ENCODE measurements at places on chromosomes 3 and 15. TPM values are rescaled to one million over a fixed set of nuclear protein-coding genes. Genes with fewer than 3 reads are reported as not detected.

- no peaks in the 10 kb centered on the region for H3K4me1 ChIP-seq
- H3K27ac ChIP-seq = no peak overlapping the region
- H3K36me3 ChIP-seq = no peaks in the 10 kb centered on the region
These were observed 570.0 kb upstream of the NR2F2 start for GRCh38 chr15:95760508-95760907.

DNA sequence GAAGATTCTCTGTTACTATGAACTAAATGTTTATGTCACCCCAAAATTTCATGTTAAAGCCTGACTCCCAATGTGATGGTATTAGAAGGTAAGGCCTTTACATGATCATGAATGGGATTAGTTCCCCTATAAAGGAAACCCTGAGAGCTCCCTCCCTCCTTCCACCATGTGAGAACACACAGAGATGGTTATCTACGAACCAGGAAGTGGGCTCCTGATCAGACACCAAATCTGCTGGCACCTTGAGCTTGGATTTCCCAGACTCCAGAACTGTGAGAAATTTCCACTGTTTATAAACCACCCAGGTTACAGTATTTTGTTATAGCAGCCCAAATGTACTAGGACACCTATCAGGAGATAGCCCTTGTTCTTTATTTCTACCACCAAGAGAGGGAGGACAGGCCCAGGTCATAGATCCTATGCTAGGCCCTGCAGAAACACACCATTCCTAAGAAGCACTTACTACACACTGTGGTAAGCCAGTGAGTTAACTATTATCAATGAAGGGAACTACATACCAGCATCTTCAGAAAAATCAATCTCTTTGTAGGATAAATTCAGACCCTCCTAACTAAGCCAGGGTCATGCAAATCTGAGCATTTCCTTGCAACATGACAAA lies 59.0 kb downstream of the PRKAR2A start:
- no peaks in the 10 kb centered on the region for H3K27me3 ChIP-seq
- DNase-seq = peak; percentile 28
- H3K36me3 ChIP-seq = no peaks in the 10 kb centered on the region
- H3K4me1 ChIP-seq = peaks cover 11% of the 10 kb centered on the region
- no peak overlapping the region for H3K27ac ChIP-seq
- H3K4me3 ChIP-seq = no peak overlapping the region

- H3K4me1 ChIP-seq = no peaks in the 10 kb centered on the region
- no peak for DNase-seq
- no peaks in the 10 kb centered on the region for H3K27me3 ChIP-seq
- no peaks in the 10 kb centered on the region for H3K36me3 ChIP-seq
- H3K27ac ChIP-seq = no peak overlapping the region
- no peak overlapping the region for H3K4me3 ChIP-seq
These were observed 60.6 kb downstream of the LSAMP start for GRCh38 chr3:116384717-116385116.

GRCh38 chr3:116135457-116136085 lies 309.7 kb downstream of the LSAMP start:
- no peak overlapping the region for H3K4me3 ChIP-seq
- no peak for DNase-seq
- no peaks in the 10 kb centered on the region for H3K4me1 ChIP-seq
- H3K27ac ChIP-seq = no peak overlapping the region
- no peaks in the 10 kb centered on the region for H3K36me3 ChIP-seq
- no peaks in the 10 kb centered on the region for H3K27me3 ChIP-seq

DNA sequence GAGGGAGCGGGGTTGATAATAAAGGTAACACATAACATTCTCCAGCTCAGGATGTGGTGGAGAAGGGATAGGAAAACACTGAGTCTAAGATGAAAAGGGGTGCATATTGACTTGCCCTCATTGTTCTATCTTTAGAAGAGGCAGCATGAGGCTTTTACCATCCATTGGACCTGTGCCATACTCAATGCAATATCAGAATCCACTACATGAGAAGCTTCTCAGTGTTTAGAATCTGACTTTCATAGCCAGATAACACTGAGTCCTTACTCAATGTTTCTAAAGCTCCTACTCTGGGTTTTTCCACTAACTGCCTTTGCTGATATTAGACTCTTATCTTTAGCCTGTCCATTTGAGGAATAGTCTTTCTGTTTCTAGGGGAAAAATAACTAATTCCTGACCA lies 24.3 kb upstream of the GADL1 start:
- H3K27me3 ChIP-seq = no peaks in the 10 kb centered on the region
- no peak overlapping the region for H3K27ac ChIP-seq
- no peaks in the 10 kb centered on the region for H3K4me1 ChIP-seq
- no peaks in the 10 kb centered on the region for H3K36me3 ChIP-seq
- no peak overlapping the region for H3K4me3 ChIP-seq
- DNase-seq = no peak

- no peaks in the 10 kb centered on the region for H3K27me3 ChIP-seq
- H3K36me3 ChIP-seq = no peaks in the 10 kb centered on the region
- H3K27ac ChIP-seq = no peak overlapping the region
- H3K4me1 ChIP-seq = no peaks in the 10 kb centered on the region
- DNase-seq = no peak
These were observed 34.6 kb upstream of the EPHA6 start for GRCh38 chr3:96779810-96780209.

DNA sequence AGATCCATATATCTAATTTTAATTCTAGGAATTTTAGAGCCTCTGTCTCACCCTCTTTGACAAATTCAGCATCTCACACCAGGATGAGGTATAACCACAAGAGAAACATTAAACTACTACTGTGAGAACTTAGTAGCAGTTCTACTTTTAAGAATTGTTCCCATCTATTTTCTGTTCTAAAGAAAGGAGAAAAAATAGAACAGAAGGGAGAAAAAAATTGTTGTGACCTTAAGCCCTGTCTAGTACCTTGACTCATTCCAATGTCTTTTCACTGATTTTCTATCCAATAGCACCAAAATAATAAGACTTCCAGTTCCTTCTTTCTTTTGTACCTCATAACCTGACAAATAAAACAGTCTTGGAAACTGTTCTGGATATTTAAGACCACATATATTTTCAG lies 37.0 kb downstream of the FRMD5 start:
- no peak overlapping the region for H3K27ac ChIP-seq
- no peaks in the 10 kb centered on the region for H3K27me3 ChIP-seq
- no peak overlapping the region for H3K4me3 ChIP-seq
- no peaks in the 10 kb centered on the region for H3K36me3 ChIP-seq
- no peak for DNase-seq
- H3K4me1 ChIP-seq = no peaks in the 10 kb centered on the region

DNA sequence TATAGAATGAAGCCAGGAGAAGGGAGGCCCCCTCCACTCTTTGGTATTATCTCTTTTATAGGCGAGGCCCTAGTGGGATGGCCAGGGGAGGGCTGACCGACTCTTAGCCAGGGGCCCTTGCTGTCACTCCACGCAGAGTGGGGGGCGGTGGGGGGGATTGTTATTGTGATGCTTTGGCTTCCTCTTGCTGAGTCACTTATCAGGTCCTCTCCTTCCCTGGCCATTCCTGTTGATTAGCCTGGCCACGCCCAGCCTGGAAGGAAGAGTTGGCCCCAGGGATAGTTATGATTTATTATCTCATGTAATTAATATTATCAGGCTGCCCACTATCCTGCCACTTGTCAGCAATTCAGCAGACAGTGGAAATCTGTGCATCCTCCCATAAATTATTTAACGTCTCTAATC lies 25.5 kb upstream of the SKOR1 start:
- no peak overlapping the region for H3K27ac ChIP-seq
- no peaks in the 10 kb centered on the region for H3K4me1 ChIP-seq
- no peak overlapping the region for H3K4me3 ChIP-seq
- no peaks in the 10 kb centered on the region for H3K36me3 ChIP-seq

DNA sequence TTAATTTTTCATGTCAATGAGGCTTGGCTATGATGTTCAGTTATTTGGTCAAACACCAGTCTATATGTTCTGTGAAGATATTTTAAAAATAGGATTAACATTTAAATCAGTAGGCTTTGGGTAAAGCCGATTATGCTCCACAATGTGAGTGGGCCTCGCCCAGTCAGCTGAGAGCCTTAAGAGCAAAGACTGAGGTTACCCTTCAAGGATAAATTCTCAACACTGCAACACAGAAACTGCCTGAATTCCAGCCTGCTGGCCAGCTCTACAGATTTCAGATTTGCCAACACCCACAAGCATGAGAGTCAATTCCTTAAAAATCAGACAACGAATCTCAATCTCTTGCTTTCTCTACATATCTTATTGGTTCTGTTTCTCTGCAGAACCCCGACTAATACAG lies 188.3 kb downstream of the PLCH1 start:
- H3K27me3 ChIP-seq = no peaks in the 10 kb centered on the region
- no peak overlapping the region for H3K27ac ChIP-seq
- no peak overlapping the region for H3K4me3 ChIP-seq
- H3K4me1 ChIP-seq = peaks cover 5% of the 10 kb centered on the region
- no peak for DNase-seq
- H3K36me3 ChIP-seq = no peaks in the 10 kb centered on the region

PCOLCE2 gene
- not detected for total RNA-seq

DNA sequence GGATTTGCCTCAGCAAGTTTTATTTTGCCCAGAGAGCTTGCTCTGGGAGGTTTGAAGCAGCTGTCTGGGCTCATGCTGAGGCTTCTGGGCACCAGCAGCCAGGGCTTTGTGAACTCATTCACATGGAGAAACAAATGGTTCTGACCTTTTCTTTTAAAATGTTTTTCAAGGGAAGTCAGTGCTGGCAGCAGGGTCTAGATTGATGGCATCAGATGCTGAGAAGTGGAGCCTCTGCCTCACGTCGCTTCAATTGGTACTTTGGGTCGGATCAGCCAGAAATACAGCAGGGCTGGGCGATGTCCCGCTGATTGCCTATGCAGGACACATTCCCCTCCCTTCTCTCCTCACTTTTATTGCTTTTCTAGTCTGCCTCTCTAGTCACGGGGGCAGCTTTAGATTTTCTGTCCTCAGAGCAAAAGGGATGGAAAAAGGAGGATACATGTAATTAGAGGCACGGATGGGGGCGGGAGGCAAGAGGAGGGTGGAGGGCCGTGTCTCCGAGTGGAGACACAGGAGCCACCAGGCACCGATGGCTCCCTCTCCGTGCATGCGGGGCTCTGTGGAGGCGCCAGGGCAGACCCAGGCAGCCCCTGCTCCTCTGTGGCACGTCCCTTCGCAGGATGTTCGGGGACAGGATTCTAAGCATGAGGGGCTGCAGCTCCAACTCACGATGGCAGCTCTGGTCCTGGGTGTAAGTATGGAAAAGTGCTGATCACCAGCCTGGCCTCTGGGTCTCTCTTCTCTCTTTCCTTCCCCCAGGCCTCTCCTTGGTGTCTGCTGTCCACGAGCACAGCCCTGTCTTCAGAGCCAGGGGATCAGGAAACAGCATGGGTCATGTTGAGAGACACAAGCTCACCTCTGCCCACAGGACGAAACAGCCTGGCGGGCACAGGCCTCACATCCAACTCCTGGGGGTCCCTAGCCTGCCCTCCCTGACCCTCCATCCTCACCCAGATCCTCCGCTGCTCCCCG lies 116.1 kb downstream of the FAM43A start:
- H3K27ac ChIP-seq = no peak overlapping the region
- peaks cover 5% of the 10 kb centered on the region for H3K27me3 ChIP-seq
- no peak overlapping the region for H3K4me3 ChIP-seq

DNA sequence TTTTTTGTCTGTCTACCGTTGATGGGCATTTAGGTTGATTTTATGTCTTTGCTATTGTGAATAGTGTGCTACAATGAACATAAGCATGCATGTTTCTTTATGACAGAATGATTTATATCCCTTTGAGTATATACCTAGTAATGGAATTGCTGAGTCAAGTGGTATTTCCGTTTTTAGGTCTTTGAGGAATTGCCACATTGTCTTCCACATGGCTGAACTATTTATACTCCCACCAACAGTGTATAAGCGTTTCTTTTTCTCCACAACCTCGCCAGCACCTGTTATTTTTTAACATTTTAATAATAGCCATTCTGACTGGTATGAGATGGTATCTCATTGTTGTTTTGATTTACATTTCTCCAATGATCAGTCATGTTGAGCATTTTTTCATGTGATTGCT lies 89.6 kb upstream of the GALNT15 start:
- H3K27me3 ChIP-seq = no peaks in the 10 kb centered on the region
- no peak overlapping the region for H3K4me3 ChIP-seq
- DNase-seq = no peak
- H3K36me3 ChIP-seq = no peaks in the 10 kb centered on the region
- no peak overlapping the region for H3K27ac ChIP-seq

DNA sequence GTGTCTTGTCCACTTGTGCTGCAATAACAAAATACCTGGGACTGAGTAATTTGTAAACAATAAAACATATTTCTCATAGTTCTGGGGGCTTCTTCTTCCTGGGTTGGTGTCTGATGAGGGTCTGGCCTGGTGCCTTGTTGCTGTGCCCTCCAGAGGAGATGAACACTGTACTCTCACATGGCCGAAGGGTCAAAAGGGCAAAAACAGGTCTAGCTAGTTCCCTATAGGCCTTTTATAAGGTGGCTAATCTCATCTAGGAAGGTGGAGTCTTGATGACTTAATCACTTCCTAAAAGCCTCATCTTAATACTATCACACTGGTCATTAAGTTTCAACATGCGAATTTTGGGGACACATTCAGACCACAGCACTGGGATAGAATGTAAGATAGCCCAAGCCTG lies 228.4 kb downstream of the TLE3 start:
- H3K4me1 ChIP-seq = no peaks in the 10 kb centered on the region
- H3K36me3 ChIP-seq = no peaks in the 10 kb centered on the region
- H3K27ac ChIP-seq = no peak overlapping the region
- no peaks in the 10 kb centered on the region for H3K27me3 ChIP-seq
- DNase-seq = no peak

- no peaks in the 10 kb centered on the region for H3K36me3 ChIP-seq
- H3K27me3 ChIP-seq = peaks cover 4% of the 10 kb centered on the region
These were observed 74.1 kb upstream of the RNF7 start for GRCh38 chr3:141663993-141664392.

GRCh38 chr3:168152149-168152548 lies 56.4 kb upstream of the GOLIM4 start:
- H3K4me1 ChIP-seq = no peaks in the 10 kb centered on the region
- no peak overlapping the region for H3K27ac ChIP-seq
- no peaks in the 10 kb centered on the region for H3K36me3 ChIP-seq
- DNase-seq = no peak

- H3K4me1 ChIP-seq = no peaks in the 10 kb centered on the region
- no peak for DNase-seq
- no peaks in the 10 kb centered on the region for H3K27me3 ChIP-seq
- H3K27ac ChIP-seq = no peak overlapping the region
- H3K36me3 ChIP-seq = no peaks in the 10 kb centered on the region
These were observed 545.7 kb downstream of the NLGN1 start for GRCh38 chr3:173943264-173943663.

GRCh38 chr3:100525753-100526612 lies 33.6 kb downstream of the TMEM45A start:
- no peak overlapping the region for H3K27ac ChIP-seq
- no peaks in the 10 kb centered on the region for H3K4me1 ChIP-seq
- H3K4me3 ChIP-seq = no peak overlapping the region

CLRN1 gene
- total RNA-seq = not detected

TMIE gene
- total RNA-seq = 0.16 TPM

GRCh38 chr3:136949146-136949545 lies 8.6 kb upstream of the IL20RB start:
- H3K4me3 ChIP-seq = no peak overlapping the region
- no peaks in the 10 kb centered on the region for H3K27me3 ChIP-seq
- H3K4me1 ChIP-seq = peaks cover 3% of the 10 kb centered on the region
- no peak for DNase-seq
